ENCODE measurements at places on chromosomes 1 and 21.

DNA sequence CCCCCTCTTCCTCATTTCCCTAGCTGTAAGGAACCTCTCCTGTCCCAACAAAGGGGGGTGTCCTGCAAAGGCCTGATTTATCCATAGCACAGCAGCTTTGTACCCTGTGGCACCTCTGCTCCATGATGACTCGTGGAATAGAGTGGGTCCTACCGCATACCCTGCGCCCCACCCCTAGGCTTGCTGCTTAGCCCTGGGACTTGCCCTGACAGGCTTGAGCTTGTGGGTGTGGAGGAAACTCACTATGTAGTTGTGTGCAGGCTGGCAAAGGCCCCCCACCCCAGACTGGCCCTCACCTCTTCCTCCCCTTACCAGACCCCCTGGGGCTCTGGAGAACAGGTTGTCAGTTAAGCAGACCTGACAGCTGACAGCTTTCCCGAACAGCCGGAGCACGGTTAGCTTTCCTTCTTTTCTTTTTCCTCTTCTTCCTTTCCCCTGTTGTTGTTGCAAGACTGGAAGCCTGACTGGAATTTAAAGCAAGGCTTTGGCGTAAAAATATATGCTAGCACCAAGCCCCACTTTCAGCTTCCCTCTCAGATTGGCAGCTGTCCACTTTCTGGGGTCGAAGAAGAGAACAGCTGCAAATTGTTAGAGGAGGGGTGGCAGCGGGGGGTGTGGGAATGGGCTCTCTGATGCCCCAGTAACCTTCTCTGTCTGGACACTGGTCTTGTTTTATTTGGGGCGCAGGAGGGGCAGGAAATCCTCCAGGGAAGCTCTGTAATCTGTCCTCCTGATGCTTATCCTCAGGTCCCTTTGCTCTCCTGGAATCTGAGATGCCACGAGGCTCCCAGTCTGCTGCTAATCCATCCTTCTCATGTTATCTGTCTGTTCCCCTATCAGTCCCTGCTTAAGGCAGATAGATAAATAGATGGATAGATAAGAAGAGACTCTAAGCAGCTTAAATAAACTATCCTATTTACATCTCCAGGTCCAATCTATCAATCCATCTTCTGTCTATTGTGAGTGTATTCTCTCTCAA lies 134.6 kb downstream of the BRINP2 start:
- no peak for DNase-seq

GRCh38 chr1:201212461-201213055 lies 21.9 kb downstream of the IGFN1 start:
- DNase-seq, result no peak

DNA sequence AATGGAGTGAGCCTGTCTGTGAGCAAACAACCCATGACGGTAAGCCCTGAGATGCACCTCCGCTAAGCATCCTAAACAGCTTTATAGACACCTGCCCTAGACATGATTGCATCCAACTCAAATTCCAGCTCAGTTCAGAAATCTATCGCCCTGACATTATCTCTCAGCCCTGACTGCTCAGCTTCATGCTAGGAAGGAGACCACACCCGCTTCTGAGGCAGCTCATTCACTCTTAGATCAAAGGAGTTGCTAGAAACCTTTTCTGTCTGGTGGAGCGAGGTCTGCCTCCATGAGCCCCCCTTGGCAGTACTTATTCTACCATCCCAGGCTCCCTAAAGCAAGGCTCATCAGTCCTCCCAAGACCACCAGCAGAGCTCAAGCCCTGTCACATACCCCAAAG lies 17.0 kb downstream of the IL10RB start:
- no peak for DNase-seq

GRCh38 chr1:59697150-59697800 lies 117.5 kb upstream of the HOOK1 start:
- DNase-seq, result no peak

DNA sequence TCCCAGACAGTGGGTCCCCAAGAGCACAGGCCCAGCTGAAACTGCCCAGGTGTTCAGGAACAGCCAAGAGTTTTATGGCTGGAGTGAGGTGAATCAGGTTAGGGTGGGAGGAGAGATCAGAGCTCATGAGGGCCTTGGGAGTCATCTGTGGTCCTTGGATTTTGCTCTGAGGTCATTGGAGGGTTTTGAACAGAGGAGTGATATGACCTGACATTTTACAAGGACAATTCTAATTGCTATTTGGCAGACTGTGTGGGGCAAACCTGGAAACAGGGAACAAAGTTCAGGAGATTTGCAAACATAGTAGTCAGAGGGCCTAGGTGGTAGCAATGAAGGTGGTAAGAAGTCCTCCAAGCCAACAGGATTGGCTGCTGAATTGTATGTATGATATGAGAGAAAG lies 31.1 kb upstream of the LRRN2 start:
- no peak for DNase-seq

GRCh38 chr1:83641796-83642443 lies 357.0 kb downstream of the TTLL7 start:
- DNase-seq, result no peak

GRCh38 chr1:7299994-7300393 lies 471.1 kb upstream of the VAMP3 start:
- no peak for DNase-seq

GRCh38 chr1:183642166-183642565 lies 6.6 kb upstream of the ARPC5 start:
- no peak for DNase-seq

DNA sequence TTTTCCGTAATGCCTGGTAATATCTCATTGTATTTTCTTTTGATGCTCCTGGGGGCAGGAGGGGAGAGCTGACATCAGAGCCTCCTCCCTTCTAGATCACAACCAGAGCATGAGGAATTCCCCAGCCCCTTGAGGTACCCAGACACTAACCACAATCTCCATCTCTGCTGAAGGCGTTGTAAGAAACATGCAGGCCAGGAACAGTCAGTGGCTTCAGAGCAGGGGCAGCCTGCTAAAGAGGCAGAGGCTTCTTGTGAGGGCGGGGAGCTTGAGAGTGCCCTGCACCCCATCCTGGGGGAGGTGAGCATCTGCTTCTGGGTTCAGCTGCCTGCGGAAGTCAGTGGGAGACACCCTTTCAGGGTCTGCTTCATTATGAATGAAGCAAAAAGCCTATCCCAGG lies 19.0 kb downstream of the MAPKAPK2 start:
- DNase-seq, result no peak

- DNase-seq, result no peak
Observed at GRCh38 chr21:42229676-42230075, 10.7 kb downstream of the ABCG1 start.

DNA sequence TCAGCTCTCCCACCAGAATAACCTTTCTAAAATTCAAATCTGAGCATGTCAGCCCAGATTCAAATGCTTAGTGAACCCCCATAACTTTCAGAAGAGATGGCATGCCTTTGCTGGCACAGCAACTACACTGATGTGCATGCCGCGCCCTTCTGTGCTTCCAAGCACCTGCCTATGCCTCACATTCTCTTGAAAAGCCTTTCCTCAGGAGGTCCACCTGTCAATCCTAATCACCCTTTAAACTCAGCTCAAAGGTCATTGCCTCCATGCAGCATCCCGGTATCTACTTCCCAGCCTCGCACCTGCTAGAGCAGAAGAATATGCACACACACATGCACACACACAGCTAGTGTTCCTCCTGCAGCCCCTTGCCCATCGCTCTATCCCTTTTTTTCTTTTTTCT lies 5.2 kb upstream of the S100A2 start:
- no peak for DNase-seq

DNA sequence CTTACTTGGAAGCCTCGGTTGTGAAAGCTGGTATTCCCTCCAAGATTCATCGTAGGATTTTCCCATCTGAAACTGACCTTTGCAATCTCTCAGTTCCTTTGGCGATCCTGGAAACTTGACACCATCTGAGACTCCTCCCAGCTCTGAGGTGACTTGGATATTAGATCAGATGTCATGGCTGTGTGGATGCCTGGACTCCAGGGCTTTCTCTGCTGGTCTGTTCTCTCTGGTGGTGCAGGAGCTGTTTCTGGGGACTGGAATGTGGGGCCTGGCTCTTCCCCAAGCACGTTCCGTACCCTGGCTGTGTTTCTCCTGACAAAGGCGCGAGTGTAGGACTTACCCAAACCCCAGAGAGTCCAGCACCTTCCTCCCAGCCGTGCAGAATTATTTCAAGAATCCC lies 252.2 kb downstream of the RPS6KC1 start:
- DNase-seq, result no peak

DNA sequence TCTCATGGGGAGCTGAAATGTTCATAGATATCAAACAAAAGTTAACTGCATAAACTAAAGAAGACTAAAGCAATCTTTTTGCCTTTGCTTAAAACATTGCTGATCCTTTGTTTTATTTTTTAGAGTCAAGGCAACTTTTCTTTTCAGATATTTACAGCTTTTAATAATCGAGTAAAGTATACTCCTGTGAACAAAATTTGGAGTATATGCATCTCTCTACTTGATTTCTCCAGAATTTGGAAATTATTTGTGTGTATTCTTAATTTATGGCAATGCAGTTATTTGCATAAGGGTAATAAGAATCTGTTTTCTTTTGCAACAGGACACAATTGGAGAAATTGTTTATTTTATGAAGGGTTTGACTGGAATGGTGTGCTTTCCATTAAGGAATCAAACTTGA lies 4.2 kb upstream of the AQP10 start:
- DNase-seq, result no peak

DNA sequence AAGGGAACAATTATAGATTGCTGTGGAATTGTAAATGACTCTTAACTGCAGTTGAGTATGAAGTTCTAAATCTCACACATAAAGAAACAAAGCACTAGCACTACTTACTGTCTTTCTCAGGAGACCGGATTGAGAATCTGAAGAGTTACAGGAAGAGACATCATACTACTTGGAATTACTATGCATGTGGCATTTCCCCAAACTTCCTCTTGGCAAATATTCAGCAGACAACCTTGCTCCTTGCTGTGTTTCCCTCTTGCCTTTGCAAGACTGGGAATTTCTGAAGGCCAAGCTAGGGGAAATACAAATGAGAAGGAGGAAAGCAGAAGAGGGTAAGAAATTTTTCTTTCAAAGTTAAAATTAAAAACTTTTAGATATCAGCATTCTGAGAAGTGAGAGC lies 173.6 kb upstream of the KCTD3 start:
- DNase-seq, result no peak

GRCh38 chr1:1118876-1119220 lies 3.0 kb upstream of the C1orf159 start:
- DNase-seq, result no peak

DNA sequence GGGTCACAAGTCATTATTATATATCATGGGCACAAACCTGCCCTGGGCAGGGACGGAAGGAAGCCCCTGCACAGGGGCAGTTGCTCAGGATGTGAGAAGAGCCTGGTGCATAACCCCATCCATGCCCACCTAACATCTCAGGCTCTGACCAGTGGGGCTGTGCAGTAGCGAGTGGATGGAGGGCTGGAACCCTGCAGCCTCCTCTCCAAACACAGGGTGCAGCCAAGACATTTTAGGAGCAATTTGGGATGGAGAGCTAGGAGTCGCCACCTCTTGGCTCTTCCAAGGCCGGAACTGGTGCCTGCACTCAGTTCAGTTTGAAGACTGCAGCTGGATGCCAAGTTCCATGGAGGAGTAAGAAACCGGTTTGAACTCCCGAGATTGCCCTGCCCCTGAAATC lies 2.8 kb downstream of the MX1 start:
- no peak for DNase-seq

DNA sequence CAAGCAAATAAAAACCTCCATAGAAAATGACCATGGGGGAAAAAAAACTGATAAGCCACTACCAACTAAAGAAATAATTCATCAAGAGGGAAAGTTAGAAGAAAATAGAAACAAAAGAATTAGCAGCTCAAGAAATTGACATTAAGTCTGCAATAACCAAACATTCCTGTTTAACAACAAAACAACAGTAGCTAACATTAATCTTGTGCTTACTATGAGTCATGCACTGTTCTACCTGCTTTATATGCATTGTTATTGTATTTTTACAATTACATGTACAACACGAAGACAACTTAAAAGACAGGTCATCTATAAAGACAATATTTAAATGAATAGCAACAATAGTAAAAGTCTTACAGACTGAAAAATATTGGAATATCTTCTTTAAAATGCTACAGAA lies 34.4 kb upstream of the LRRC7 start:
- no peak for DNase-seq

DNA sequence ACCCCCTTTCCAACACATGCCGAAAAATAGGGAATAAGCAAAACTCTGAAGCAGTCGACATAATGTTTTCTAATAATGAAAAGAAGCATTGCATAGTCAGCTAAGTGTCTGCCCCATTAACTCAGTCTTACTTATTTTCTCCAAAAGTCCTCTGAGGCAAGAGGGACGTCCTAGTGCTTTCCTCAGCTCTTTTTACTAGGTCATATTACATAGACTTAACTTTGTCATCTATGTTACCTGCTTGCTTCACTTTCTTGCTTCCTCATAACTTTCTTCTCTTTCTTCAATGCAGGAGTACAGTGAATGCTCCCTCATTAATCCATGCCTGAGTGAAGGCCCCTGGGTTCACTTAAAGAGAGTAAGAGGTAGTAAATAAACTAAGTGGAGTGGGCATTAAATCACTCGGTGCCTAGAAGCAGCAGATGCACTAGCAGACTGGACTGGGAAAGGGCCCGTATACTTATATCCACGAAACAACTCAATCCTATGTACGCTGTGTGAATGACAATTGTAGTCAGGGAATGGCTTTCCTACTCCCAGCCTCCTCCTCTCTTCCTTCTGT lies 210.5 kb upstream of the SPAG17 start:
- no peak for DNase-seq

DNA sequence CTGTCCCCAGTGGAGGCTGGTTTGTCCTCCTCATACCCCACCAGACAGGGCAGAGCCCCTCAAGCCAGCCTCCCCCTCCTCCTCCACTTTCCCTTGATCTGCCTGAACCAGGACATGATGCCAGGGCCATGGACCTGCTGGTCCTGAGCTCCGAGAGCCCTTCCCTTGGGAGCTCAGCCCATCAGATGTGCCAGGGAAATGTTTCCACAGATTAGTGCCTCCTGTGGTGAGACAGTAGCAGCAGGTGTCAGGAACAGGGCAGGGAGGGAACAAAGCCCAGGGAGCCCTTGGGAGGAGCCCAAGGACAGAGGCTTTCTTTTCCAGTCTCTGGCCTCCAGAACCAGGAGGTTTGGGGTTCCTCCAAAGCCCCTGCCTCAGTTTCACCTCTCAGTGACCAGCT lies 14.6 kb upstream of the SLC41A1 start:
- no peak for DNase-seq

DNA sequence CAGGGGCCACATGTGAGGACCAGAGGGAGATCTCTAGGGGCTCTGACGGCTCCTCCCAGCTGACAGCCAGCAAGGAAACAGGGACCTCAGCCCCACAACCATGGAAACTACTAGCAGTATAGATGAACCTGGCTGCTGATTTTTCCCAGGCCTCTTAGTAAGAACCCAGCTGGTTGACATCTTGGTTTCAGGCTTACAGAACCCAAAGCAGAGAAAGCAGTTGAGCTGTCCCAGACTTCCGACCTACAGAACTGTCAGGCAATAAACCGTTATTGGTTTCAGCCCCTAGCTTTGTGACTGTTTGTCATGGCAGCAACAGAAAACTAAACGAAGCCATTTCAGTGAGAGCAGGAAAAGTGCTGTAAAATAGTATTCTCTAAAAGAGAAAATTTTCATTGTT lies 36.4 kb downstream of the ETS2 start:
- DNase-seq, result no peak

GRCh38 chr1:218473522-218473921 lies 128.4 kb downstream of the TGFB2 start:
- DNase-seq, result no peak

- DNase-seq, result no peak
Observed at GRCh38 chr1:109658533-109659042, 2.7 kb downstream of the GSTM4 start.

- no peak for DNase-seq
Observed at GRCh38 chr1:162616848-162617247, 15.4 kb upstream of the DDR2 start.

- DNase-seq, result no peak
Observed at GRCh38 chr1:232017057-232017456, 390.5 kb downstream of the DISC1 start.

Data from dorsolateral prefrontal cortex (tissue), 122 donors.